NCI-H1694 treated with DMSO at 0.1 percent for 48 hours (cell line): ENCODE measurements at places on chromosomes 16 and 17.

- DNase-seq: no peak
These were observed 239.6 kb downstream of the CDH11 start for GRCh38 chr16:64882078-64882784.

- DNase-seq: no peak
These were observed 186.8 kb downstream of the IRF8 start for GRCh38 chr16:86085795-86086194.

GRCh38 chr16:3770530-3770929 lies 53.2 kb upstream of the TRAP1 start:
- no peak for DNase-seq

- no peak for DNase-seq
These were observed 15.0 kb upstream of the SLC38A10 start for GRCh38 chr17:81309859-81310839.

DNA sequence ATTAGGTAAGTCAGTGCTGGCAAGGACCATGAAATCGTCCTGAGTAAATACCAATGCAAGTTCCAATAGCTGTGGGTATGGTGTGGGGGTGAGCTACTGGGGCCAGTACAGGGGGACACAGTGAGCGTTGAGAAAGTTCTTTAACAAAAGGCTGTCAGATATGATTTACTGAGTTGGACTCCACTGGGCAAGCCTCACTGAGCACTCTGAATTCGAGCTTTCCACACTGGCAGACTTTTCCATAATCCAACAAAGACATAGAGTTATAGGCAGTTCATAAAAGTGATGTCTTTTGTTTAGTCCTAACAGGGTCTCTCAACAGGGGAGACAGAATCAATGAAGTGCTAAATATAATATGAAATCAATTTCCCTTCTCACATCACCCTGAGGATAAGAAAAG lies 489.0 kb downstream of the KCNJ2 start:
- DNase-seq: no peak

- DNase-seq: no peak
These were observed 38.1 kb downstream of the SRL start for GRCh38 chr16:4203748-4204147.

DNA sequence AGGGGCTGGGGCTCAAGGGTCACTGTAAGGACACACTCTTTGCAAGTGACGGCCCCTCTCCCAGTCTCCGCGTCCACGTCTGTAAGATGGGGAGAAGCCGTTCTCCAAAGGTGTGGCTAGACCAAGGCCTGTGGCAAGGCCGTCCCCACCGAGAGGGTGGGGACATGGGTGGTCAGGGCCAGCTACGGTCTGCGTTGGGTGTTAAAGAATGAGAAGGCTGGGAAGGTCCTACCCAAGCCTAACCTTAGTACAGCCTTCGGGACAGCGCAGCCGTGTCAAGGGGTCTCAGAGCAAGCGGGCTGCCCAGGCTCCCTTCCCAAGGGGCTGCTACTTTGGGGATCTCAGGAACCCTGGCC lies 1.9 kb downstream of the C1QTNF8 start:
- no peak for DNase-seq

DNA sequence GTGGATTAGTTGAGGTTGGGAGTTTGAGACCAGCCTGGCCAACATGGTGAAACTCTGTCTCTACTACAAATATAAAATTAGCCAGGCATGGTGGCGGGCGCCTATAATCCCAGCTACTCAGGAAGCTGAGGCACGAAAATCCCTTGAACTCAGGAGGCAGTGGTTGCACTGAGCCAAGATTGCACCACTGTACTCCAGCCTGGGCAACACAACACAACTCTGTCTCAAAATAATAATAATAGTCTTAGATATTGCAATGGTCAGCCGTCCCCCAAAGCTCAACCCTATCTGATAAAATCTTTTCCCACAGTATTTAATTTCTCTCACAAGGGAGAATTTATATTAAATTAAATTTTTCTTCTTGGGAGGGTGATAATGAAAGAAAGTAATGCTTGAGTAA lies 169.6 kb downstream of the XYLT1 start:
- no peak for DNase-seq

DNA sequence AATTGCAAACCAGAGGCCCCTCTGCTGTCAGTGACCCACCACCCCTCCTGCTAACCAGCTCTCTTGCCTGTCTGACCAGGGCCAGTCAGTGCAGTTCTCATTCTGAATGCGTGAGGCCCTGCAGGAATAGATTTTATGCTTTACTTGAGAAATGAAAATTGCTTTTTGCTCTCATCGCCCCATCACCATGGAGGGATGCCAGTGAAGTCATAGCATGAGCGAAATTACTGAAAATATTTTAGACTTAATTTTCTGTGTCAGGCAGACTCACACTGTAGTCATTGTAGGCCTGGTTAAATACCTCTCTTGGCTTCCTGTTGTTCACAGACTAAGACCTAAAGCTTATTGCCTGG lies 490.5 kb upstream of the CDH5 start:
- DNase-seq: no peak

DNA sequence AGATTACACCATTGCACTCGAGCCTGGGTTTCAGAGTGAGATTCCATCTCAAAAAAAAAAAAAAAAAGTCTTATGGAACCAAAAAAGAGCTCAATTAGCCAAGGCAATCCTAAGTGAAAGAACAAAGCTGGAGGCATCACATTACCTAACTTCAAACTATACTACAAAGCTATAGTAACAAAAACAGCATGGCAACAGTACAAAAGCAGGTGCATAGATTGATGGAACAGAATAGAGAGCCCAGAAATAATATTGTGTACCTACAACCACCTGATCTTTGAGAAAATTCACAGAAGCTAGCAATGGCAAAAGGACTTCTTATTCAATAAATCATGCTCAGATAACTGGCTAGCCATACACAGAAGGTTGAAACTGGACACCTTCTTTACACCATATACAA lies 24.7 kb upstream of the CCL2 start:
- DNase-seq: no peak

DNA sequence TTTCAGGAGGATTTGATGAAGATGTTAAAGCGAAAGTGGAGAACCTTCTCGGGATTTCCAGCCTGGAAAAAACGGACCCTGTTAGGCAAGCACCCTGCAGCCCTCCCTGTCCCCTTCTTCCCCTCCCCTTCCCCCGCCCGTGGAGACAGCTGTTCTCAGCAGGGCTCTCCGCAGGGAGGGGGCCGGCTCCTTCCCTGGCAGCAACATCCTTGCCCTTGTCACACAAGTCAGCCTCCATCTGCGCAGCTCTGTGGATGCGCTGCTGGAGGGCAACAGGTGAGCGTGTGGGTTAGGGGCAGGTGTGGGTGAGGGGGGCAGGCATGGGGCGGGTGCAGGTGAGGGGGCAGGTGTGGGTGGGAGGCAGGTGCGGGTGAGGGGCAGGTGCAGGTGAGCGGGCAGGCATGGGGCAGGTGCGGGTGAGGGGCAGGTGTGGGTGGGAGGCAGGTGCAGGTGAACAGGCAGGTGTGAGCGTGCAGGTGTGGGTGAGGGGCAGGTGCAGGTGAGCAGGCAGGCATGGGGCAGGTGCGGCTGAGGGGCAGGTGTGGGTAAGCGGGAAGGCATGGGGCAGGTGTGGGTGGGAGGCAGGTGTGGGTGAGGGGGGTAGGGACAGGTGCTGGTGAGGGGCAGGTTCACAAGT lies 9.4 kb downstream of the CYBC1 start:
- peak; percentile 24 for DNase-seq

GRCh38 chr16:66083171-66083570 lies 283.3 kb upstream of the CDH5 start:
- no peak for DNase-seq

- no peak for DNase-seq
These were observed 48.8 kb downstream of the MRM3 start for GRCh38 chr17:830950-831349.

DNA sequence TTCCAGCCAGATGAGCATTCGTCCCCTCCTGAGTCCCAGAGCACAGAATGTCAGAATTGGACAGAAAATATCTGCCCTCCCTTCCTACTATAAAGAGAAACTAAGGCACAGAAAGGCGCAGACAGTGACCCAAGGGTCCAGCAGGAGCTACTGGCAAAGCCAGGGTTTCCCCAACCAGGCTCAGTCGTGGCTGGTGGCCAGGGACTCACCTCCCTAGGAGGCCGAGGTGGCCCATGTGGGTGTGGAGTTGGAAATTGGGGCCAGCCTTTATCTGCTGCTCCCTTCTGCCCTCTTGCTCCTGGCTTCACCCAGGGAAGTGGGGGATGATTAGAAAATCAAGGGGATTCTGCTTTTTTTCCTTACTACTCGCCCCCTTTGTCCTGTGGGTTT lies 1.1 kb downstream of the DRC7 start:
- DNase-seq: no peak

- DNase-seq: peak; percentile 77
These were observed 154.3 kb upstream of the ZFHX3 start for GRCh38 chr16:73202161-73202729.

- DNase-seq: no peak
These were observed 743 bp downstream of the ZNF624 start for GRCh38 chr17:16652847-16653366.

- DNase-seq: no peak
These were observed 31.8 kb upstream of the IRF8 start for GRCh38 chr16:85867189-85867588.

DNA sequence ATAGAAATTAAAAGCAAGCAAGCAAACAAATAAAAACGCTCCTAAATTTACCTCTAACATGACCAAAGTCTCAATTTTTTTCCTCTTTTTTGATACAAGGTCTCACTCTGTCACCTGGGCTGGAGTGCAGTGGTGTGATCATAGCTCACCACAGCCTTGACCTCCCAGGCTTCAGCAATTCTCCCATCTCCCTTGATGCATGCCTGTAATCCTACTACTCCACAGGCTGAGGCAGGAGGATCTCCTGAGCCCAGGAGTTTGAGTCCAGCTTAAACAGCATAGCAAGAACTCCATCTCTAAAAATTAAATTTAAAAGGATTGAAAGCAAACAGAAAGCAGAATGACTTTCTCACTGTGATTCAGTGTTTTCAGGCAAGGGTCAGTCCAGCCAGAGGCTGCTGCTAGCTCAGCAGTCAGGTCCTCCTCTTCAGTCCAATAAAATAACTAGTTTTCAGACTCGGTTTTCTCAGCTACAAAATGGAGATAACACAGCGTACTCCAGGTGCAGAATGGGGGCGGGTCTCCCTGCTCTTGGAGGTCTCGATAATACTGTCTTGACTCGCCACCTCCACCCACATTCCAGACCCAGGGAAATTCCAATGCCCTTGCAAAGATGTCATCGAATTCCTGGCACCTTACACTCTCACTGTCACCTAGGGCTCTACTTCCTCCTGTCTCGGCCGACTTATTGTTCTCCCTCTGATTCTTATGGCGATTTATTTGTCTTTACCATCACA lies 20.7 kb upstream of the MRTFB start:
- no peak for DNase-seq

- DNase-seq: no peak
These were observed 22.7 kb downstream of the HAPSTR1 start for GRCh38 chr16:9114112-9114511.

GRCh38 chr17:39973496-39973895 lies 7.1 kb upstream of the PSMD3 start:
- DNase-seq: no peak

- DNase-seq: peak; percentile 72
These were observed 30.0 kb downstream of the TBCD start for GRCh38 chr17:82781894-82782274.

DNA sequence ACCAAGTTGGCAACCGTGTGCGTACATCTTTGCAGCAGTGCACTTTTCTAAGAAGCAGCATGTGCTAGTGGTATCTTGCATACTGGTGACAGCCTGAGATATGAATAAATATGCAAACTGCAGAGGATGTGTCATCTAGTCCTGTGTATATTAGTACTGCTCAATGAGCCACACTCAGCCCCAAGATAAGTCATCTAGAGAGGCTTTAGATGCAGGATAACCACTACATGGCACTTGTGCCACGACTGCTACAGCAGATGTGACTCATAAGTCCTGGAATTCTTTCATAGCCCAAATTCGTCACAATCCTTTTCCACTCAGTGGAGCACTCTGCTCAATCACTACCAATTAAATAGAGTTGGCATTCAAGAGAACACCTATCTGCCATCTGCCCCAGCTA lies 171.5 kb downstream of the AXIN2 start:
- no peak for DNase-seq

GRCh38 chr16:81618661-81619060 lies 160.4 kb upstream of the PLCG2 start:
- DNase-seq: no peak

GRCh38 chr16:17227278-17227677 lies 243.5 kb downstream of the XYLT1 start:
- DNase-seq: no peak

DNA sequence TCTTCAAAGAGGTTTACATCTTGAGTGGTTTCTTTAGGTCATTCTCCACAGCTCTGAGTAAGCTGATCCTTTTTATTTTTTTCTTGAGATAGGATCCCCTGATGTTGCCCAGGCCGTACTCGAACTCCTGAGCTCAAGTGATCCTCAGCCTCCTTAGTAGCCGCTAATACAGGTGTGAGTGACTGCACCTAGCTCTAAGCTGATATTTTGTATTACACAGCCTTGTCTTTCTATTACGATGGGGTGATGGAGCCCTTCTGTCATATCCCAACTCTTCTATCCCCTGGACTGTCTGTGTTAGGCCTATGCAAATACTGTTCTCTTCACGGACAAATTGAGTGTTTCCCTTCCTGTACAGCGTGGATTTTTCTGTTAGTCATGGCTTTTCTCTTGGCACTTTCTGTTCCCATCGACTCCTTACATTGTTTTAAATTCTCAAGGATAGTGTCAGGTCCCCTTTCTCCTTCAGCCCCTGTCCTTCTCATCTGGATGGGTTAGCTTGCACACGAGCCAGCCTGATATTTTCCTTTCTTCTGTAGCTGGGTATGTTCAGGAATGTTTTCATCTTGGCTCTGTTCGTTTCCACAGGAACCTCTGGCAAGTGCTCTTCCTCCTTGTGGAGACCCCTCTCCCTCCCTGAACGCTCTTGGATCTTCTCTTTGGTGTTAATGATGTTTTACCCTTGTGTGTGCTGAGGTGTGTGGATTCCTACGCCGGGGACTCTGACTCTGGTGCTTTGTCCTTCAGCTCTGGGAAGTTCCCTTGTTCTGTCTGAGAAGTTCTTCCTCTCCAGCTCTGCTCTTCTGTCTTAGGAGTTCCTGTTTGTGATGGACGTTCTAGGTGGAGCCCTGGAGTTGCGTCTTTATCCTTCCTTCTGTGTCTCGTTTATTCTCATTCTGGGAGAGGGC lies 2.3 kb downstream of the BANP start:
- no peak for DNase-seq

DNA sequence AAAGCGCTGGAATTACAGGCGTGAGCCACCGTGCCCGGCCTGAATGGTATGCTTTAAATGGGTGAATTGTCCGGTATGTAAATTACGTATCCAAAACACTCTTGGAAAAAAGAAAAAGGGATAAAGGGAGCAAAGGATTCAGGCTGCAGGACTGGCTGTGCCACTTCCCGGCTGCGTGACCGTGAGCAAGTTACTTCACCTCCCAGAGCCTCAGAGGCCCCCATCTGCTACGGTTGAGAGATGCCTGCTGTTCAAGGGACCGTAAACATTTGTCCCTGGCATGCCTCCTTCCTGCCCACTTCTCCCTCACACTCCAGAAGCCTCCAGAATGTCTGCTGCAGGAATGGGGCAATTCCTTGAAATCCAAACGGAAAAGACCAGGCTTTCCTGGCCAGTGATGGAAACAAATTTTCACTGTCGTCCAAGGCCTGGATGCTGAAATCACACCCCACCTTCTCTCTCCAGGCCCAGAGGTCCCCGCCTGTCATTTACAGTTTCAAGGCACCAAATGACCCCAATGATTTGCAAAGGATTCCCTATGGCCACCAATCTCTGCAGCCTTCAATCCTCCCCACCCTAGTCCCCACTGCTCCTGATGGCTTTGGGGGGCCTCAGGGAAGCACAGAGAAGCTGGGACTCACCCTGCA lies 22.9 kb upstream of the LITAF start:
- DNase-seq: peak; percentile 39
